AG08396 (cell line): ENCODE measurements at places on chromosomes 7 and 10.

DNA sequence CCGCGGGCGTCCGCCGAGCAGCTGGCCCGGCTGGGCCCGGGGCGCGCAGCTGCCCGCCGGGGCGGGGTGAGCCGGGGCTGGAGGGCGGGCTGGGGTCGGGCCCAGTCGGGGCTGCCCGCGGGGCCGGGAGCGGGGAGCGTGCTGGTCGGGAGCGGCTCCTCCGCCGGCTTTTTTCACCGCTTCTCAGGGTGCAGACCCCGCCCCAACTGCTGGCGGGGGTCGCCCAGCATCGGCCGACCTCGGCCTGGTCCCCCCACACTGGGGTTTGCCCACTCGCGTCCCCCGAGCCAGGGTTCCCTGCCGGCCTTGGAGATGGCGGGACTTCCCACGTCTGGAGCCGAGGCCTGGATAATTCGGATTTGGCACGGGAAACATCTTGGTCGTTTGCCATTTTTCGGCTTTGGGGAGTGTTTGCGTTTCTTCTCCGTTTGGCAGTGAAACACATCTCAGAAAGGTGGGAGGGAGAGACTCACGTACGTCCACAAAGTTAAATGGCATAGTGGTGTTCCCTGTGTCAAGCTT is 432 bp downstream of the TMEM248 start:
- peak; percentile 81 for DNase-seq

- no peak for DNase-seq
These were observed 18.1 kb downstream of the MAD1L1 start for GRCh38 chr7:2214636-2215035.

GRCh38 chr7:128004623-128005022 is 26.6 kb downstream of the LRRC4 start:
- no peak for DNase-seq

GRCh38 chr10:84879991-84880390 is 551.6 kb downstream of the CCSER2 start:
- DNase-seq: no peak

DNA sequence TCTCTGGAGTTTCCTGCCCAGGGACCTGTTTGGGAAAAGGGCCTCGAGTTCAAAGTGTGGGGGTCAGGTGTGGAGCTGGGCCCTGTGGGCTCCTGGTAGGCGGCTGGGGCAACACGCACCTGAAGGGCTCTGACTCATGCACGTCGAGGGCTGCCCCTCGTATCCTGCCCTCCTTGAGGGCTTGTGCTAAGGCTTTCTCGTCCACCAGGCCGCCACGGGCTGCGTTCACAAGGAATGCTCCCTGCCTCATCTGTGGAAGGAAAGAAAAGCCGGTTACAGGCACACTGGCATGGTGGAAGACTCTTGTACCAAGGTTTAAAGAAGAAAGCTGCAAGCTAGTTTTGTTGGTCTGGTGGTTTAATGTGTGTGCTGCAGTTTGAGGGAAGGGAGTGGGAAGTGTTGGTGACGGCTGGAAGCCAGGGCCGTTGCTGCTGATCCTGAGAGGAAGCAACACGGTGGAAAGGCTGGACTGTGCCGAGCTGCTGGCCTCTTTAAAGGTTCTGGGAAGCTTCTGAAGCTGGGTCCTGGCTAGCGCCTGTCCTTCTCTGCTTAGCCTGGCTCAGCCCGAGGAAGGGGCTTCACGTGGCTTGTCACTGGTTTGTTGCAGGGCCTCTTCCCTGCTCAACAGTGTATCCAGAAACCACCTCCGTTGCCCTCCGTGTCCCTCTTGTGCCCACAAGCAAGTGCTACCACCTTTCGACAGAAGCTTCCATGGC is 52.0 kb downstream of the ZRANB1 start:
- no peak for DNase-seq

- no peak for DNase-seq
These were observed 16.1 kb upstream of the CDK14 start for GRCh38 chr7:90580051-90580450.

DNA sequence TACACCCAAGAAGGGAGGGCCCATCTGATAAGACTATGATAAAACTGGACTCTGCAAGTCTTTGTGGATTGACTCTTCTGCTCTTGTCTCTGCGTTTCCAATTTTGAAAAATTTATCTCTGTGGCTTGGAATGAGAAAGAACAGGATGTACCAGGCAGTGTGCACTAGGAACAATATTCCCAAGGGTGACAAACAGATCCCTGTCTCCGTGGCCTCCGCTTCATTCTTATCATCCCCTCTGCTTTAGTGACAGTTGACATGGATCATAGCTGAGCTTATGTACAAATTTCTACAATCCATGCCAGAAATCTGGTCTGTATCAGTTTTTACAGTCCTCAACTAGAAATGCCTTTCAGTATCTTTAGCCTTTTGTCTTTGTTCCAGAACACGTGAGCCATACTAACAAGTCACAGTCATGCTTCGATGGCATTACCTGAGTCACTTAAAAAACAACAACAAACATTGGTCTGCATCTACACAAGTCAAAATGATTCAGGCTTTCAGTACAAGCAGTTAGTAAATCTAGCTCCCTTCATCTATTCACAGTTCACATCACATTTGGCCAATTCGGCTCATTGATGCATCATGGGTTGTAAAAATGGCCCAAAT is 393.6 kb upstream of the CELF2 start:
- no peak for DNase-seq

- no peak for DNase-seq
These were observed 221.1 kb upstream of the PTN start for GRCh38 chr7:137564677-137565076.

DNA sequence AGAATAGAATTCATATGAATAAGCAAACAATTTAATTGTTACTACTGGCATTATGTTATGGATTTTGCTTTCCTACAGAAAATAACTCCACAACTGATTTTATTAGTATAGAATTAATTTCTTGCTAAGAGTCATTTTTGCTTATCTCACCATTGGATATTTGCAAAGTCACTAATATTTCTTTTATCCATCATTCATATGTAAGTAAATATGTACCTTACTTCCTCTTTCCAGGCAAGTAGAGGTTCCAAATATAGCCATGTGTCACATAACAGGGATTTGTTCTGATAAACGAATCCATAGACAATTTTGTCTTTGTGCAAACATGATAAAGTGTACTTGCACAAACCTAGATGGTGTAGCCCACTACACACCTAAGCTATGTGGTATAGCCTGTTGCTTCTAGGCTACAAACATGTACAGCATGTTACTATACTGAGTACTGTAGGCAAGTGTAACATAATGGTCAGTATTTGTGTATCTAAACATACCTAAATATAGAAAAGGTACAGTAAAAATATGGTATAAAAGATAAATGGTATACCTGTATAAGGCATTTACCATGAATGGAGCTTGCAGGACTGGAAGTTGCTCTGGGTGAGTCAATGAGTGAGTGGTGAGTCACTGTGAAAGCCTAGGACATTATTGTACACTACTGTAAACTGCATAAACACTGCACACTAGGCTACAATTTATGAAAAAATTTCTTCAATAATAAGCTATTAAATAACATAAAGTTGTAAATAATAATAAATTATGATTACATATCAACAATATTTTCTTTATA is 18.3 kb downstream of the KLLN start:
- no peak for DNase-seq

DNA sequence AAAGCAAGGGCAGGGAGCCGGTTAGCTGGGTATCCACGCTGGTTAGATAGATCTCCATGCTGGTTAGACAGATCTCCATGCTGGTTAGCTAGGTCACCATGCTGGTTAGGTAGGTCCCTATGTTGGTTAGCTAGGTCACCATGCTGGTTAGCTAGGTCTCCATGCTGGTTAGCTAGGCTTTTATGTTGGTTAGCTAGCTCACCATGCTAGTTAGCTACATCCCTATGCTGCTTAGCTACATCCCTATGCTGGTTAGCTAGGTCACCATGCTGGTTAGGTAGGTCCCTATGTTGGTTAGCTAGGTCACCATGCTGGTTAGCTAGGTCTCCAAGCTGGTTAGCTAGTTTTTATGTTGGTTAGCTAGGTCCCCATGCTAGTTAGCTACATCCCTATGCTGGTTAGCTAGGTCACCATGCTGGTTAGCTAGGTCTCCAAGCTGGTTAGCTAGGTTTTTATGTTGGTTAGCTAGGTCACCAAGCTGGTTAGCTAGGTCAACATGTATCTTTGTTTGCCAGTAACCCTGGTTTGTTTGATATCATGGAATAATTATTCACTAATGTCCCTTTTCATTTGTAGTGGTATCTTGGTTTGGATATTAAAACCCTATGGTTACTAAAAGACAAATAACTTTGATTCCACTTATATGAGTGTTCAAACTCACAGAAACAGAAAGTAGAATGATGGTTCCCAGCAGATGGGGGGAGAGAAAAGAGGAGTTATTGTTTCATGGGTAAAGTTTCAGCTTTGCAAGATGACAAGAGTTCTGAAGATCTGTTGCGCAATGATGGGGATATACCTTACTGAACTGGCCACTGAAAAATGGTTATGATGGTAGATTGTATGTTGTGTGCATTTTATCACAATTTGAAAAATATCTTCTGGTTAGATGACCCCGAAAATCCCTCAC is 136.2 kb downstream of the PRPF18 start:
- no peak for DNase-seq

DNA sequence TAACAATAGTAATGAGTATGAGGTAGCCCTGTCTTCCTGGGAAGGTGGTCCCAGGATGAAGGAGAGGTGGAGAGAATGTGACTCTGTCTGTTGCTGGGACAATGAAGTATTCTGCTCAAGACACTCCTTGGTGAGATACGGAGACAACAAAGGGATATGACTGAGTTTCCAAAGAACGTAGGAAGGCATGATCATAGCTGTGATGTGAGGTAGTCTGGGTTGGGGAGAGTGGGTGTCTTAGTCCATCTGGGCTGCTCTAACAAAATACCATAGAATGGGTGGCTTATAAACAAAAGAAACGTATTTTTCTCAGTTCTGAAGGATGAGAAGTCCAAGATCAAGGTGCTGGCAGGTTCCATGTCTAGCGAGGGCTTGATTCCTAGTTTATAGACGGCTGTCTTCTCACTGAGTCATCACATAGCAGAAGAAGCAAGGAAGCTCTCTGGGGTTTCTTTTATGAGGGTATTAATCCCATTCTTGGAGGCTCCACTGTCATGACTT is 84.9 kb upstream of the RHOBTB1 start:
- no peak for DNase-seq

DNA sequence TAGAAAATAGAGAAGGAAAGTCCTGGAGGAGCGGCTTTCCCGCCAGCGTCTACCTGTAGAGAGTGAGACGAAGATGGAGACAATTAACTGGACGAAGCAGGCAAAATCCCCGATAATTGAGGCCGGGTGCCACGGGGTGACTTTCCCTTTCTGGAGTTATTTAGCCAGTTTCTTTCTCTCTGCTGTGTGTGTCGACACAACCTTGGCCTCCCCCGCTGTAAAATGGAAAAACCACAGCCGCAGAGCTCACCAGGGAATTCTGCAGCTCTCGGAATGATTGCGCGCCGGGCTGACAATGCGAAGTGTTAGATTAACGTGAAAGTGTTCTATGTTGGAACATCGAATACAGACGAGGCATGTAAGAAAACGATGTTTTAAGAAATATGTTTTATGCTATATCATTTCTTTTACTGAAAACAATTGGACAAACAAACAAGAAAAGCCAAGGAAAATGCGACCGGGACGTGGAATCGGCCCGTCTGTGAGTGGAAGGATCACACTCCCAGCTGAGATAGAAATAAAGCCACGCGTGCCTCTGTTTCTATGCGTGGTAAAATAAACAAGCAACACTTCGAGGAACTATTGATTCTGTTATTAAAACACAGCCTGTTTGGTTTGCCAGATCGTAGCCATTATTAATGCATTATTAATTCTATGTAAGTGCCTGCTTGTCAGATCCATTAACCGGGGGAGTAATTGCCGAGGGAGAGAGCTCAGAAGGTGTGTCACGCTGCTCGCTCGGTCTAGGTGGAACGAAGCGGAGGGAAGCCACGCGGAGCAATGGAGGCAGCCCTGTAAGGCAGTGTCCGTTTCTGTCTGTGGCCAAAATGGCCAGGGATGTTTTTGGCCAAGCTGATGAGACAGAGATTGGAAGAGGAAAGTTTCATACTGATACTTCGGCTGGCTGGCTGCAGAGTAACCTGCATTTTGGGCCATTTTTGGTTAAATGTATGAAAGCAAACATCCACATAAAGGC is 129.4 kb downstream of the DNAJB6 start:
- no peak for DNase-seq

GRCh38 chr10:93383562-93383981 is 98.6 kb downstream of the MYOF start:
- DNase-seq: peak; percentile 85

GRCh38 chr7:70679661-70680060 is 452.3 kb upstream of the GALNT17 start:
- DNase-seq: no peak

DNA sequence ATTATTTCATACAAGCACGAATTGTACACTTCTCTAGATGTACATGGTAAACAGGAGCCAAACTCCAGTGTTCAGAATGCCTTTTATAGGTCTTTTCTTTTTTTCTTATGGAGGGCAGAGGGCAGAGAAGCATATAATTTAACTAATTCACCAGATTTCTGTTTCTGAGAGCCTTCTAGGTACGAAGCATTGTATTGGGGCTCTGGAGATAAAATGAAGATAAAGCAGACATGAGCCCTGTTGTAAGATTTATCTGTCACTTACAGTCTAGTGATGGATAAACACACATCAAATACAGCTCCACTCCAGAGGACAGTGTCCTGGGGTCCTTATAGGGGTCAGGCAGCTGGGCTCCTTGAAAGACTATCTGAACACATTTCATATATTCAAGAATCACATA is 265.5 kb downstream of the SKAP2 start:
- no peak for DNase-seq

GRCh38 chr10:12766223-12766622 is 235.3 kb downstream of the CCDC3 start:
- DNase-seq: no peak

DNA sequence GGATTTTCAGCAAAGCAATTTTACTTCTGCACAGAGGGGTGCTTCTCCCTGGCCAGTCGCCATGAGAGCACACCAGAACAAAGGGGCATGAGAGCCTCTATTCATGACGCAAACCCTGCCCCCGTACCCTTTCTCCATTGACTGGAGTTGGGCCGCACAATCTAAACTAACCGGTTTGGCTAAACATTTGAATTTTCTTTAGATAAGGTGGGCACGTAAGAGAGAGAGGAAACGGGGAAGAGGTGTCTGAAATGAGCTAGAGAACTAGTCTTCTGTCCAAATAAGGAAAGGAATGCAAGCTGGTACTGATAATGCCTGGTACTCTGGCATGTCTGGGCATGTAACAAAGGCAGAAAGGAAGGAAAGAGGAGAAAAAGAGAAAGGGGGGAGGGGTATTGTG is 13.2 kb upstream of the SCIN start:
- DNase-seq: peak; percentile 26

DNA sequence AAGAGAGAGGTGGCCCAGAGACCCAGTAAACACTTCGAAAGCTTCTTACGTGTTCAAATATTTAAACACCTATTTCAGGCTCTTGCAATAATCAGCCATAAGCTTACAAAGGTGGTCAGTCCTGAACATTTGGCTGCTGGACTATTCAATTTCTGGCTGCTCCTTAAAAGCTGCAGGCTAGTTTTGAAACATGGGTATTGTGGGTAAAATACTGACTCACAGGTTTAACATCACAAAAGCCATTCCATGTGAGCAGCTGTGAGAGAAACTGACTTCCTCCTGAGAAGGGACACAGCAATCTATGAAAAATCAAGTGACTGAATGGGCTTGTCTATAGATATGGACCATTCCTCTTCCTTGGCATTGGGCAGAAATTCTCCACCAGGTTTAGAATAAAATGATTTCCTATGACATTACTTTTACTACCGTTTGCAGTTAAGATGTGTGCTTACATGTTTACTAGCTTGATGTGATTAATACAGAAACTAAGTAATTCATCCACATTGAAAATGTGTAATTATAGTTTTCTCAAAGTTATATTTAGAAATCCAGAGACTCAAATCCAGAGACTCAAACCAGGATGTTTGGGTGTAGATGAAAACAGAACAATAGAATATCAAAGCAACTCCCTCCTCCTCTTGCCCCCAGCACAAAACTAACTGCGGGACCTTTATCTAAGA is 252.3 kb downstream of the GATA3 start:
- DNase-seq: no peak
